T-cell (primary cell): ENCODE measurements at places on chromosomes 11 and 22.

GRCh38 chr11:21614961-21615360 is 577.9 kb upstream of the ANO5 start:
- DNase-seq, result no peak

- DNase-seq, result no peak
Observed at GRCh38 chr22:19932367-19933206, 9.0 kb upstream of the COMT start.

DNA sequence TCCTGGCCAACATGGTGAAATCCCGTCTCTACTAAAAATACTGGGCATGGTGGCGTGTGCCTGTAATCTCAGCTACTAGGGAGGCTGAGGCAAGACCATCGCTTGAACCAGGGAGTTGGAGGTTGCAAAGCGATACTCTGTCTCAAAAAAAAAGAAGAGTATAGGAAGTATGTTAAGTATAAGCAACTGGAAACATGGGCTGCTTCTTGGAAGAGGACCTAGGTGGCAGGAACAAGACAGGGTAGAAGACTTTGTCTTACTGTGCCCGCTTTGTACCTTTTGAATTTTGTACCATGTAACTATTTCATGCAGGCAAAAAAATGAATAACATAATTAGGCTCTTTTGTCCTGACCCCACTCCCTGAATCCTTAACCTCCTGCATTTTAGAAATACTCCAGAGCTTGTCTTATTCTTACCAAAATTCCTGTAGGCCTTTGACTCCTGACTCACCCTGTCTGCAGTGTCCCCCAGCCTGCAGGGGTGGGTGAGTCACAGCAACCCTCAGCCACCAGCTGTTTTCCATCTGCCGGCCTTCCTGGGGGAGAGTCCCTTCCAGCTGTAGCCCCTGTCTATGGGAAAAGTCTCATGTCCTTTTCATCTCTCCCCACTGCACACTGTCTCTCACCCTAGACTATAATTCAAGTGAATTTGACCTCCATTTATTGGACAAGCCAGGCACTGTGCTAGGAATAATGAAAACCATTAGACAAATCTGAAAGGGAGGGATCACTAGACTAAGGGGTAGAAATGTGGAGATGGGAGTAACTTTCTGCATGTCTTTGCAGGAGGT is 41.8 kb downstream of the TXN2 start:
- DNase-seq, result no peak

- no peak for DNase-seq
Observed at GRCh38 chr11:6724013-6724412, 40.9 kb upstream of the MRPL17 start.

DNA sequence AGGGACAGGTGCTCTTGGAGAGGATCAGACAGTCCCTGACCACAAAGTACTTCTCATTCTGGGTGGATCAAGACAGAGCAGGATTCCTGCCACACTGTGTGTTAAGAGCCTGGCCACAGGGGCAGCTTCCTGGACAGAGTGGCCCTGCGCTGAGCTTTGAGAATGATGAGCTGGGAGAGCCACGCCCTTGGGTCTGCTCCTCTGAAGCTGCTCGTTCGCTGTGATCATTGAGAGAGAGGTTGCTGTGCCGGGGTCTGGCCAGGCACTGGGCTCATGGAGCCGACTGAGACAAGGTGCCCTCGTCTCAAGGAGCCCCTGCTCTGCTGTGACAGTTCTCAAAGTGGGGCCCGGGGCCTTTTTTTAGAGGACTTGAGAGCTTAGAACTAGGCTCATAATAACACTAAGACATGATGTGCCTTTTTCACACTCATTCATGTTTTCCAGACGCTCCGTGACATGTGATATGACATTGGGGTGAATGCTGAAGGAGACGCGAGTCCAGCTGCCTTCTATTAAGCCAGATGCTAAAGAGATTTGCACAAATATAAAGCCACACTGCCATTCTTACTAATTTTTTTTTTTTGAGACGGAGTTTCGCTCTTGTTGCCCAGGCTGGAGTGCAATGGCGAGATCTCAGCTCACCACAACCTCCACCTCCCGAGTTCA is 1.6 kb upstream of the MFRP start:
- no peak for DNase-seq

- no peak for DNase-seq
Observed at GRCh38 chr22:46761539-46762237, 762 bp upstream of the TBC1D22A start.

- no peak for DNase-seq
Observed at GRCh38 chr11:68044898-68045351, 6.1 kb downstream of the TCIRG1 start.

DNA sequence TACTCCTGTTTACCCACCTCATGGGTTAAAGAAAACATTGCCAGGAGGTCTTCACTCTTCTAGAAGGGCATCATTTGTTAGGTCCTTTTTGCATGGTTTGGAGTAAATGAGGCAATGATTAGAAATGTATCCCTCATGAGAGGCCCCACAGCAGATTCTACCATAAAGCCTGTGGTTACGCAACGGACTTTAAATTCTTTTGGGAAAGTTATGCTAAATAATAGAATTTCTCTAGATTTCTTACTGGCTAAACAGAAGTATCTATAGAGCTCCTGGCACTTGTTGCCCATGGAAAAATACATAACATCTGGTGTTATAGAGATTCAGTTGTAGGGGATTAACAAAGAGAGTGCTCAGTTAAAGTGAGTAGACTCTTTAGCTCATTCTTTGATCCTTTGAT is 15.1 kb upstream of the ATXN10 start:
- DNase-seq, result no peak

DNA sequence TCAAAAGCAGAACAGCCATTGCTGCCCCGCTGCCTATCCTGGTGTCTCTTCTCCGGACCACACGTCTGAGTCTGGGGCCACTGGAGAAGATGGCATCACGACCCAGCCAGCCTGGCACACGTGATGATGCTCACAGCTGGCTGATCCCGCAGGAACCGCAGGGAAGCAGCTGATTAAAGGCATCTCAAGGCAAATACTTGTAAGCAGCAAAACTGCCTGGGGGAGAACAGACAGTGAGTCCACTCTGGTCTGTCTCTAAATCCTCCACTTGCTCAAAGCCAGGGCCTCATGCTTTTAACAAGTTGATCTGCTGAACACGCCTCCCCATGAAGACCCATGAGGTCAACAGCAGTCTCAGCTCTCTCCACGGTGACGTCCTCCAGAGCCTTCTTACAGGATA is 108.6 kb downstream of the BRD1 start:
- DNase-seq, result no peak

GRCh38 chr11:47147250-47147649 is 29.4 kb downstream of the ARFGAP2 start:
- DNase-seq, result no peak

DNA sequence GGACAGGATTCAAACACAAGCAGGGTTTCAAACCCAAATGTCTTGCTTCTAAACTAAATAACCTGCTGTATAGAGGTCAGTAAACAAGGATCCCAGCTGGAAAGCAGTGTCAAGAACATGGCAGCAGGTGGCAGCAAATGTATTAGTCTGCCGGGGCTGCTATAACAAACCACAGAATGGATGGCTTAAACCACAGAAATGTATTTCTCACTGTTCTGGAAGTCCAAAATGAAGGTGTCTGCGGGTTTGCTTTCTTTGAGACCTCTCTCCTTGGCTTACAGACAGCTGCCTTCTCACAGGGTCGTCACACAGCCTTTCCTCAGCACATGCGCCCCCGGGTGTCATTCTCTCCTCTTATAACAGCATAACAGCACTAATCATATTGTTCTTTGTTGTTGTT is 65.1 kb upstream of the LRRC55 start:
- DNase-seq, result no peak

DNA sequence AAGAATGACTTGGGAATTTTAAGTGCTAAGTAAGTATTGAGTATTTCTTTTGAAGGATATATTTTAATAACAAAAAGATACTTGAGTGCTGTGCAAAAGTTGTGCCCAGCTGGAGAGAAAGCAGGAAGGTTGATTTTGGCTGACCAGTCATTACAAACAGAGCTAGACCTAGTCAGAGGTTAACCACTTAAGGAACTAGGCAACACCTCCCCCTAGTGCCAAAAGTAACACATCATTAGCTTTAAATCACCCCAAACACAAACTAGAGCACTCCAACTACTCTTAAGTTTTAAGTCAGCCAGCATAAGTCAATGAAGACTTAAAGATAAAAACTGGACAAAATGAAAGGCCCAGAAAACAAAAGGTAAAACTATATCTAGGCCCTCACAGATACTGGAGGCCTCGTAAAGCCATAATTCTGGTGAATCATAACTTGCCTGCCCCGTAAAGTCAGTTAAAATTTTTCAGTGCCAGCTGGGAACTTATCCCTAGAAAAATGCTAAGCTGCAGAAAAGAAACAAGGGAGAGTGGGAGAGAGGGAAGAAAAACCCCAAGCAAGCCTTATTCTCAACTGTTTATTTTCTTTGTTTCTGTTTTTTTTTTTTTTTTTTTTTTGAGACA is 4.6 kb downstream of the TMEM9B start:
- no peak for DNase-seq

GRCh38 chr11:73201888-73202780 is 15.9 kb upstream of the P2RY2 start:
- no peak for DNase-seq

- DNase-seq, result no peak
Observed at GRCh38 chr11:45161252-45162063, 15.0 kb downstream of the PRDM11 start.

DNA sequence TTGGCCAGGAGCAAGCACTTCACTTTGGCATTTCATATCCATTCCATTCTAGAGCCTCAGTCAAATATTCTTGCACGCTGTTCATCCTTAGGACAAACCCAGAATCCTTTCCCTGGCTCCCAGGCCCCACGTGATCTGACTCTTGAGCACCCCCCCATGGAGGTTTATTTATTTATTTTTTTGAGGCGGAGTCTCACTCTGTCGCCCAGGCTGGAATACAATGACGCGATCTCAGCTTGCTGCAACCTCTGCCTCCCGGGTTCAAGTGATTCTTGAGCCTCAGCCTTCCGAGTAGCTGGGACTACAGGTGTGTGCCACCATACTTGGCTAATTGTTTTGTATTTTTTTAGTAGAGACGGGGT is 12.7 kb upstream of the TSGA10IP start:
- DNase-seq, result no peak

DNA sequence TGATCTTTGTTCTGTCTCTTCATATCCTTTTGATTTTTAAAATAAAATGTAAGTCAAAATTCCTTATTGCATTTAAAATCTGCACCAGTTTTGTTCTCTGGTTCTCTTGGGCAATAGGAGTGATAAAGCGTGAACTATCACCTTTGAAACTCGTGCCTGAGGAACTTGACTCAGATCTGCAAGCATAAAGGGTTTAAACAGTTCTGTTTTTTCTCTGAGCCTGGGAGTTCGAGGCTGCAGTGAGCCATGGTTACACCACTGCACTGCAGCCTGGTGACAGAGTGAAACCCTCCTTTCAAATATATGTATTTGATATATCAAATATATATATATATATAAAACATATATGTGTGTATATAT is 38.9 kb upstream of the CLMP start:
- no peak for DNase-seq

- DNase-seq, result no peak
Observed at GRCh38 chr22:20750461-20751184, 23.3 kb upstream of the SERPIND1 start.

- no peak for DNase-seq
Observed at GRCh38 chr11:36333897-36334296, 37.8 kb downstream of the PRR5L start.

- no peak for DNase-seq
Observed at GRCh38 chr22:27084130-27084529, 426.7 kb downstream of the MIAT start.

DNA sequence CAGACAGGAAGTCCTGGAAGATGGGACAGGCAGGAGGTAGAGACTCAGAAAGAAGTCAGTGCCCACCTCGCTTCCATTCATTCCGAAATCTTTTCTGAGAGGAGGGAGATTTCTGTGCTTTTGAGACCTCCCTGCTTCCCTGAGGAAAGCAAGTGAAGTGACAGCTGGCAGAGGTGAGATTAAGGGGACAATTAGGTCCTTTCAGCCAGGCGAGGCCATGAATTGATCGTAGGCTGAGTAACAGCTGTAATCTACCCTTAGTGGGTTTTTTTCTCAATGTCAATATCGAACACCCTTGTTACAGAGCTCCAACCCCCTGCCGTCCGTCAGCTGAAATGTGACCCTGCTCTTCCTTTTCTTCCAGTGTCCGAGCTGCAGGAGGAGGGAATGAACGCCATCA is 96.0 kb downstream of the PARVA start:
- no peak for DNase-seq

DNA sequence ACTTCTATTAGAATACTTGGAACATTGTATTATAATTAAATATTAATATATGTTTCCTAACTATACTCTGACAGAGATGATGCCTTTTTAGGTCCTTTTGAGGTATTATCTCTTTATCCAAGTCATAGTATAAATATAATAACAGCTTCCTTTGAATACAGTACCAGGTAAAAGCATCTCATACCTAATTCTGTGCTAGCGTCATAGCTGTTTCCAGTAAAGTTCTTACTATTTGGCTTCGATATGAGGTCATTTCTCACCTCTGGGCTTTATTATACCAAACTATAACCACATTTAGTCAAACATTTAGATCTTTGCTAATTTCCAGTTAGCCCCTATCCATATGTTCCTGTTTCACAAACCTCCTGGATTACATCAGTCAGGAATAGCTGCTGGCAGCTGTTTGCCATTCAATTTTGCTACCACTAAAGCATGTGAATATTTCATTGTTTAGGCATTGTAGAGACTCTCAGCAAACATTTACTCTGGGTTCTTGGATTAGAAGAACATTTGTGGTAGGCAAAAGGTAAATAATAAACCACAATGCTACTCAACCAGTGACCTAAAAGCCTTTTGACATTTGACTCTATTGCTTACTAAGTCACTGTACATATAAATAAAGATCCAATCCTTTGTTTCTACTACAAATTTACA is 255.1 kb downstream of the TTC28 start:
- no peak for DNase-seq

- no peak for DNase-seq
Observed at GRCh38 chr11:65524014-65524740, 706 bp upstream of the SCYL1 start.

GRCh38 chr11:107385361-107385981 is 72.2 kb downstream of the CWF19L2 start:
- DNase-seq, result no peak

DNA sequence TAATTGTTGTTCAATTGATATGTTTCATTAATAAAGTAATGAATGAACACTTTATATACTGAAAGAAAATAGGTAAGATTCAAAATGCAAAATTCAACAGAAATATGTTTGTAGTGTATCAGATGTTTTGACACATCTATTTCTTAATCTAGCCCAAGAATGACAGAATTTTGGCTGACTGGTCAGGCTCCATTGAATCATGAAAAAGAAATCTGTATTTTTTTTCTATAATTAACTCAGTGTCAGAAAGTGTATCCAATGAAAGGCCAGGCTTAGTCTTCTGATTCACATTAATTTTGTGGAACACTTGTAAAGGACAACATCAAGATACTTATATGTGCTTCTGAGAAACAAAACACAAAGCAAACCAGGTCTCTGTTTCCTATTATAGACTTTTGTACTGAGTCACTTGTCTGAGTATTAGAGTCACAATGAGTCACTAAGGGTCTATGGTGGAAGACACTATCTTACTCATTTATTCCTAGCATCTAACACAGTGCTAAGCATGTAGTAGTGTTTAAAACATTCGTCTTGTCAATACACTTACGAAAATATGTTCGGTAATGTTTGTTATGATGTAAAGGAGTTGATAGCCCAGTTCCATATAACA is 297.7 kb upstream of the CCDC90B start:
- no peak for DNase-seq

GRCh38 chr11:44452827-44453572 is 112.5 kb upstream of the CD82 start:
- no peak for DNase-seq
